Aortic smooth muscle cell (primary cell): ENCODE measurements at places on chromosomes 6 and 20. TPM values are rescaled to one million over a fixed set of nuclear protein-coding genes. Genes with fewer than 3 reads are reported as not detected.

Gene SLC26A8
- total RNA-seq = 0.26 and 0.31 TPM in 2 replicates

Gene TAP2
- 21.3 and 21.8 TPM in 2 replicates for total RNA-seq

Gene FNDC11
- total RNA-seq = 0.12 and 0.13 TPM in 2 replicates

Gene WFDC12
- total RNA-seq = not detected in 2 replicates

Gene LBP
- 0.26 TPM in 1 of 2 replicates, not detected in the other for total RNA-seq

Gene SAMD10
- 1.2 and 1.4 TPM in 2 replicates for total RNA-seq
